ENCODE measurements at places on chromosomes 12 and 14.
A peak's percentile ranks its signal among the peaks of the same experiment; 100 is the strongest.

DNA sequence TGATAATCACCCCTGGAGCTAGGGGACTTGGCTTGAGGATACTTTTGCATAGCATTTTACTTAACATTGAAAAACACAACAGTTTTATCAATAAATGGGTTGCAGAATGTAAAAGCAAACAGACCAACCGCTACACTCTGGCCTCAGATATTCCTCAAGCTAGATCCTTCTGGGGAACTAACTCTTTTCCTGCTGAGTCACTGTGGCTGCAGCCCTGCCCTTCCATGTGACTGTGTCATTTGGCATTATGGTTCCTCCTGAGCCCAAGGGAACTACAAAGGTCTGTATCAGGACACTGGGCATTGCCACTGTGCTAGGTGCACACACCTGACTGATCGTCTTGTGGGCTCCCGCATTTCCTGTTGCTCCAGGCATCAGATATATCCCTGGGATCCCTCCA is 56.6 kb downstream of the TTC9 start:
- peak; percentile 5 for DNase-seq

- no peak for DNase-seq
These were observed 105.7 kb downstream of the ZC3H14 start for GRCh38 chr14:88668448-88669116.

DNA sequence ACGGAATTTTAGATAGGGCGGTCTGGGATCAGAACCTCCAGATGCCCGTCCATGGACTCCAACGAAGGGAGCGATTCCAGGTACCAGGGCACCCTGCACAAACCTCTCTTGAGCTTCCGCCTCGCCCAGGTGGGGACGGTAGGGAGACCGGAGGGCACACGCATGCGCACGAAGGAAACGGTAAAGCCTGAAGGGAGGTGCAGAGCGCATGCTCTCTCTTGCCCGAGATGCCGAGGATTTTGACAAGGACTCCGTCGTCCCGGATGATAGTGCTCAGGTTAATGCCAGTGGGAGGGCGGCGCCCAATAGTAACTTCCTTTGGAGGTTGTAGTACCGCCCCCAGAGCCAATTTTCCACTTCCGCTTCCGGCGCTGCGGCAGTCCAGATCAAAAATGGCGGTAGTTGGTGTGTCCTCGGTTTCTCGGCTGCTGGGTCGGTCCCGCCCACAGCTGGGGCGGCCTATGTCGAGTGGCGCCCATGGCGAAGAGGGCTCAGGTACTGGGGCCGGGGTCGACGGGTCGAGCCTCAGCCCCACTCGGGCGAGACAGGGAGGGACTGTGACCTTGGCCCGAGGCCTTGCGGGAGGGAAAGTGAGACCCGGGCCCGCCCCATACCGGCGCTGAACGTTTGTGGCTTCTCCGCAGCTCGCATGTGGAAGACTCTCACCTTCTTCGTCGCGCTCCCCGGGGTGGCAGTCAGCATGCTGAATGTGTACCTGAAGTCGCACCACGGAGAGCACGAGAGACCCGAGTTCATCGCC is at the start of gene COX6A1:
TSS of gene COX6A1 (plus strand) at position 379 of the 760 bp plus-strand sequence. CDS start at position 393, 14 bp downstream.
- peak; percentile 95 for DNase-seq

- DNase-seq, result no peak
These were observed 7.6 kb downstream of the GPRC5A start for GRCh38 chr12:12898911-12899511.

DNA sequence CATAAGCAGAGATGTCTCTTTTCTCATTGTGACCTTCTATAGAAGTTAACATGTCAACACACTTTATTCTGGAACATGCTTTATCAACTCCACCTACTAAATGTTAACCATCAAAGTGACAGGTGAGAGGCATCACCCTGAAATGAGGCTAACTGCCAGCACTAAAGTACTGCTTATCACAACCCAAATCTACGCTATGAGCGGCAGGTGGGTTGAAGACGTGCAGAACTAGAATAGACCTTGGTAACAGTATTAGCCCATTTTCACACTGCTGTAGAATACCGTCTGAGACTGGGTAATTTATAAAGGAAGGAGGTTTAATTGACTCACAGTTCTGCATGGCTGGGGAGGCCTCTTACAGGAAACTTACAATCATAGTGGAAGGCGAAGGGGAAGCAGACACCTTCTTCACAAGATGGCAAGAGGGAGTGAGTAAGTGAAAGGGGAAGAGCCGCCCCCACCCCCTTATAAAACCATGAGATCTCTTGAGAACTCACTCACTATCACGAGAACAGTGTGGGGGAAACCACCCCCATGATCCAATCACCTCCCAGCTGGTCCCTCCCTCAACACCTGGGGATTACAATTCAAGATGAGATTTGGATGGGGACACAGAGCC is 359.0 kb downstream of the SEC23A start:
- DNase-seq, result no peak

DNA sequence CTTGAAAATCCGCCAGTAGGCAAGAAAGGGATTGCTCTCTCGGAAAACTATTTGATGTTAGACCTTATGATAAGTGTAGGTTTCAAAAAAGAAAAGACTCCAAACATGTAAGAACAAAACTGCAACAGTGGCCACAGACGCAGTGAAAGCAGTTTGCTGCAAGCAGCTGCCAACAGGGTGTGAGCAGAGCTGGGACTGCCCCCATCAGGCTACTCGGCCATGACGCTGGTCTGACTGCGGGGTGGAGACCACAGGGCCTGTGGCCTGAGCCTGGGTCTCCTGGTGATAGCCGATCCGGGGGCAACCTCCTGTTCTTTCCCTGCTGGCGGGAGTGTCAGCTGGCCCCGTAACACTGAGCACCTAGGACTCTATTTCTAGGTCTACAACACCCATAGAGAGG is 63.2 kb downstream of the AMN start:
- no peak for DNase-seq

DNA sequence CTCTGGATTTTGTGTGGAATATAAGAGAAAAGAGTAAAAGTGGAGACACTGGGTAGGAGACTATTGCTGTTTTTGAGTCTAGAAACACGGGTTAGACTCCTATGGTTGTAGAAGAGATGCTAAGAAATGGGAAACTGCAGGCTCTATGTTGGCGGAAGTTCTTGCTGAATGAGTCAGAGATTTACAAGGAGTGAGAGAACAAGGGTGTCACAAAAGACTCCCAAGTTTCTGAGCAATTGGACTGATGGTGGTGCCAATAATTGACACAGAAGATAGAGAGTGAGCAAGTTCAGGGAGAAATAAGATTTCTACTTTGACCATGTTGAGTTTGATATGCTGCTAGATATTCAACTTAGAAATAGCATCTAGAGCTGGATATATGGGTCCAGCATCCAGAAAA is 2.6 kb upstream of the PRKD1 start:
- no peak for DNase-seq

GRCh38 chr14:61563880-61564617 is 131.3 kb upstream of the HIF1A start:
- DNase-seq, result no peak

GRCh38 chr14:23627961-23628360 is 8.2 kb upstream of the DHRS2 start:
- no peak for DNase-seq

DNA sequence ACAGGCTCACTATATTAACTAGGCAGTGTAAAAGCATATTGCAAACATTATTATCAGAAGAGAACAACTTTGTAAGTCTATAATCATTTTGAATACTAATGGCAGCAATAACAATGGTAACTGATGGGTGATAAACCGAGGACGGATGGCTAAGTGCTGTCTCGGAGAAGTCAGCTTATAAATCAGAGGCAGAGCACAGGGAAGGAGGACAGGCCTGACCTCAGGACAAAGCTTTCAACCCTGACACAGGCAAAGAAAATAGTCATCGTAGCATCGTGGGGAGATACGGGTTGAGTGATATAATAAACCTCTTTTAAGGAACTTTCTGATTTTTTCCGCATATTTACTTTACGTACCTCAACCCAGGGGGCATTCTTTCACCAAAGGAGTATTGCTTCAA is 48.4 kb downstream of the FLRT2 start:
- no peak for DNase-seq

DNA sequence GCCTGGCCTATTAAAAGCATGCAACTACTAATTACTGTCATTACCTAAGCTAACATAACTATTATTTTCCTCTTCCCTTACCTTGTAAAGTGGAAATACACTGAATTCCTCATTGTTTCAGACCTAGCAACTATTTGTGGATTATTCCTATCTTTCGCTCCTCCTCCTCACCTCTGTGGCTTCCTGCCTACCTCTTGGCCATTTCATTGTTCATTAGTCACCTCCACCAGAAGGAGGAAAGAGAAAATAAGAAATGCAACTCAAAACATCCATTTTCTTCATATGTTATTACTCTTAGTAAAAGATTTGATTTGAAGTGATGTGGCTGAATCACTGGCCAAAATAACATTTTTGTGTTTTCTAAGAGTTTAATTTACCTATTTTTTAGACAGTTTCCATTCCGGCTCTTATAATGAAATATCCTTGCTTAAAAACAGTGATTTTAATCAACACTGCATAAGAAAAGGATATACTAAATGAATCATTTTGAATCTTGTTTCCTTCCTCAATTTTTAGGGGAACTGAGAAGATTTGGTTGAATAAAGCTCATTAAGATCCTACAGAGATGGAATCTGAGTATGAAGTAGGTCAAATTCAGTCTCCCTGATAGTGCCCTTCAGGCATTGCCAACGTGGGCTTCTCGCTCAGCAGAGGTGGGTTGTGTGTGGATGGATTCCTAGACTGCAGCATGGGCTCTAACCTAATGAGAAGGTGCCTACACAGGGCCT is 27.6 kb upstream of the ARHGAP5 start:
- DNase-seq, result no peak

- DNase-seq, result no peak
These were observed 572.6 kb upstream of the MDGA2 start for GRCh38 chr14:48247977-48248376.

GRCh38 chr14:62866376-62866775 is 178.9 kb downstream of the KCNH5 start:
- no peak for DNase-seq

GRCh38 chr12:10982244-10982643 is 4.5 kb downstream of the TAS2R50 start:
- DNase-seq, result no peak

GRCh38 chr14:89359477-89360222 is 57.4 kb downstream of the FOXN3 start:
- DNase-seq, result no peak

DNA sequence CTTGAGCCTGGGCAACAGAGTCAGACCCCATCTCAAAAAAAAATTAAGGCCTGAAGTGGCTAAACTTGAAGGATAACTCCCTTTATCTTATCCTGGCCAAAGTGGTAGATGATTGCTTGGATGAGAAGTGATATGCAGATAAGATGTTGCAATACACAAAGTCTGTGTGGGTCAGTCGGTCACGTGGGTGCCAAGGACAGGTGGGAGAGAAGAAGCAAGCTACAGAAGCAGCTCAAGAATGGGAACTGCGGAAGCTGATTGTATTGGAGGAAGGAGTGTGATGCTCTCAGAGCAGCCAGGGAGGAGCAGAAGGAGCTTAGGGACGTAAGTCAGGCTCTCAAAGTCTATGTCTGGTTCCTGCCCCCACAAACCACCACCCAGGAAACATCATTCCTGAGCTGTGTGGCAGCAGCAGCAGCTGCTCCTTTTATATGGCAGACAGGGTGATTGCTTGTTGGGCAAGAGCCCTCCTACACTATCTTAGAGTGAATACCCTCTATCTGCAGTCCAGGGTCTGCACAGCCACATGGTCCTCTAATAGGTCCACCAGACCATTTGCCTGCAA is 54.5 kb downstream of the ATP2A2 start:
- no peak for DNase-seq

DNA sequence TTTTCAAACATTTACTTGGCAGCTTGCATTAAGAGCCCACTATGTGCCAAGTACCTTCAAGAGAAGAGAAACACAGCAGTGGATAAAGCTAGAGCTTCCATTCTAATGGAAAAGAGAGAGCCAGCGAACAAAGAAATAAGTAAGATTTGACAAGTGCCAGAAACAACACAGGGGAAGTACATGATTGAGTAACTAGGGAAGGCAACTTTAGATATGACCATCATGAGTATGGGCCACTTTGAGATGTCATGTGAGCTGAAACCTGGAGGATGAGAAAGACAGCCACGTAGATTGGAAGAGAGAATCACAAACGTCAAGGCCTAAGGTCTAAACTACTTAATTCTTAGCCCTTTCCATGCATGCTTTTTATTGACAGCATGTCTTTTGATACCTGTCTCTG is 121.4 kb downstream of the ITPR2 start:
- no peak for DNase-seq
